Esophagus (tissue), 2 donors: ENCODE measurements at places on chromosomes 5 and 9. TPM values are rescaled to one million over a fixed set of nuclear protein-coding genes. Genes with fewer than 3 reads are reported as not detected.

PHYHD1 gene
- polyA plus RNA-seq, result 19.8 TPM

GHR gene
- polyA plus RNA-seq, result 1.6 TPM

ENDOG gene
- 21.0 TPM for polyA plus RNA-seq

ZNF366 gene
- polyA plus RNA-seq, result 0.26 TPM

ANKRD55 gene
- 0.06 TPM for polyA plus RNA-seq

SLC34A1 gene
- polyA plus RNA-seq, result 0.49 TPM

FOXD4L6 gene
- 0.04 TPM for polyA plus RNA-seq

SPINK13 gene
- polyA plus RNA-seq, result not detected

ARL14EPL gene
- polyA plus RNA-seq, result not detected

ZDHHC21 gene
- 6.7 TPM for polyA plus RNA-seq

SAXO1 gene
- polyA plus RNA-seq, result not detected

FOXD4L5 gene
- polyA plus RNA-seq, result not detected

SV2C gene
- polyA plus RNA-seq, result 0.43 TPM

GCNT4 gene
- 0.53 TPM for polyA plus RNA-seq
